ENCODE measurements at places on chromosomes 1 and 21.

- no peak for DNase-seq
These were observed 85.7 kb downstream of the ATP1A1 start for GRCh38 chr1:116458695-116459094.

DNA sequence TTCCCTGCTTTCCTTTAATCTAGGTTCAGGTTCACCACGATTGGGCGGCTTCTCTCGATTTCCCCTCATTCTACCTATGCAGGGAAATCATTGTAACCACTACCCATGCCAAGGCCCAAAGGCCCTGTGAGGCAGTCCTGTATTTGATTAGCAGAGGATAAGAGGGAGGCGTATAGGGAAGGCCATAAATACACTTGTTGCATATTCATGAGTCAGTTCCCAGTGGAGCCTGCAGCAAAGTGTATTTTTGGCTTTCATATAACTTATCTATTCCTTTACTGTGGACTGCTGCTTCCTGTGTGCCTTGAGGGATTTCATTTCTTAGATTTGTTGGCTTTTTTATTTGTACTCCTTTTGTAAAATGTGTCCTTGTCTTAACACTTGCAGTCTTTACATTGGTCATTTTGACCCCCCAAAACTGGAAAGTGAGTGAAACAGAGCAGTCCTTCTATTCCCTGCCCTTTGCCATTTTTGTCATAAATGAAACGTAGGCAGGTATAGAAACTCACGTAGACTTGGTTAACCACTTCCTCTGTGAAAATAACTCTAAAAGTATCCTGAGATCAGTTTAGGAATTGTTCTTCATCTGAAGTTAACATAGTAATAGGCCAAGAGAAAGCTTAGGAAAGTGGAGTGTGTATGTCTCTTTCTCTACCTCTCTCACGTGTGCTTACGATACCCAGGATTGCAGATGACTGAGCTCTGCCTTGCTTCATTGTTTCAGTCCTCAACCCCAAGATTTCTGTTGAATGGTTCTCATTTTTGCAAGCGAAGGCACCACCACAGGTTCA is 19.6 kb upstream of the KCNQ4 start:
- DNase-seq, result no peak

GRCh38 chr1:97646071-97646470 is 274.8 kb downstream of the DPYD start:
- no peak for DNase-seq

GRCh38 chr1:29243871-29244200 is 7.5 kb downstream of the PTPRU start:
- DNase-seq, result no peak

GRCh38 chr1:56152635-56153034 is 426.7 kb downstream of the PLPP3 start:
- DNase-seq, result no peak

DNA sequence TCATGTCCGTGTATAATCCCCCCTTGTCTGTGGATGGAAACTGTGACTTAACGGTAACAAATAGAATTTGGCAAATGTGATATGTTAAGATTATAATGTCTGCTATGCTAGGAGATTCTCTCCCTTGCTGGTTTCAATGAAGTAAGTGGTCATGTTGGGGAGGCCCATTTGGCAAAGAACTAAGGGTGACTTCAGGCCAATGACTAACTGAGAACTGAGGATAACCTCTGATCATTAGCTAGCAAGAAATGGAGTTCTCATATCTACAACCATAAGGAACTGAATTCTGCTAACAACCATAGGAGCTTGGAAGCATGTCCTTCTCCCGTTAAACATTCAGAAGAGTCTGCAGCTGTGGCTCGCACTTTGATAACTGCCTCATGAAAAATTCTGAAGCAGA is 2.3 kb downstream of the IFI44L start:
- no peak for DNase-seq

GRCh38 chr1:77925518-77925917 is 37.1 kb downstream of the NEXN start:
- no peak for DNase-seq

GRCh38 chr1:31830511-31830910 is 14.7 kb upstream of the SPOCD1 start:
- no peak for DNase-seq

DNA sequence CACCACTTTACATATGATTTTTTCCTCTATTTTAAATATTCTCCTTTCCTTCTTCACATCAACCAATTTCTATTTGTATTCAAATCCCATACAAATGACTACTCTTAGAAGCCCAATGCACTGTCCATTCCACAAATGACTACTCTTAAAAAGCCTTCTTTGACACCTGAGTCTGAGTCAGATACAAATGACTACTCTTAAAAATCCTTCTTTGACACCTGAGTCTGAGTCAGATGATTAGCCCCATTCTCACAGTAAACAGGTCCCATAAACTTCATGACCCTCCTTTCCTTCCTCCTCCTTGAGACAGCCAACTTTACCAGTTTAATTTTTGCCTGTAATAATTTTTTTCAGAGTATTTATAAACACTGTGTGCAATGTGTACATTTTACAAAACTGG is 231.3 kb upstream of the USP25 start:
- DNase-seq, result no peak

DNA sequence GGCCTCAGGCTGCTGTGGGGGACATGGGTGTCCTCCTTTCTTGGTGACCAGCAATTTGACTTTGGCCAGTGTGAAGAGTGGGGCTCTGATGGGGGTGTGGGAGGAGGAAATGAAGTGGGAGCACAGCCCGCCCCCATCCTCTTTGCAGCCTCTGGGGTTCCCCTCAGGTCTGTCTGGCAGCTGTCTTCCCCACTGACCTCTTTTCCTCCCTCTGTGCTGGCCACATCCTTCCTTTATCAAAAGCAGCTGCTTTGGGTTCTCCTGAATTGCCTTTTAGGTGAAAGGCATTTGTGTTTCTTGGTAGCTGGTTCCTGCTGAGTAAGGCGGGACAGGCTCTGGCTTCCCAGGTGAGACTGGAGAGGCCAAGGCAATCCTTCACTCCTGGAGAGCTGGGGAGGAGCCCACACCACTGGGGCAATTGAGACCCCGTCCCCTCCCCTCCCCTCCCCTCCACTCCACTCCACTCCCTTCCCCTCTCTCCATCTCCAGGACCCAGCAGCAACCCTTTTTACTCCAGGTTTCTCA is 24.9 kb downstream of the PCAT6 start:
- no peak for DNase-seq

GRCh38 chr21:42437786-42438185 is 34.1 kb downstream of the UBASH3A start:
- DNase-seq, result no peak

DNA sequence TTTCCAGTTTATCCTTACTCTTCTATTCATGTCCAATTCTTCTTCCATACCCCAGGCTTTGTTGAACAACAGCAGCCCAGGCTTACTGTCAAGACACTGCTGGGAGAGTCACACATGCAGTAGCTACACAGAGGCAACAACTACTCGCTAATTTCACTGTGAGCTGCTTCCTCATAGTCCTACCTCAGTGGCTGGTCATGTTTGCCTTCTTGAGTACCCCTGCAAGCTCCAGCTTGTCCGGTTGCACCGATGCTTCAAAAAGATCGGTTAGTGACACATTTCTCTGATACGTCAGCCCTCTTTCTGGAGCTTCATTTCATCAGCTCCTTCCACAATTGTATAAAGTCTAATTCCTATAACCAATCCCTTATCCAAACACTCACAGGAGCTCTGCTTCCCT is 246.7 kb upstream of the NFIA start:
- no peak for DNase-seq
